ENCODE measurements at places on chromosomes 13 and 19.
A peak's percentile ranks its signal among the peaks of the same experiment; 100 is the strongest.

DNA sequence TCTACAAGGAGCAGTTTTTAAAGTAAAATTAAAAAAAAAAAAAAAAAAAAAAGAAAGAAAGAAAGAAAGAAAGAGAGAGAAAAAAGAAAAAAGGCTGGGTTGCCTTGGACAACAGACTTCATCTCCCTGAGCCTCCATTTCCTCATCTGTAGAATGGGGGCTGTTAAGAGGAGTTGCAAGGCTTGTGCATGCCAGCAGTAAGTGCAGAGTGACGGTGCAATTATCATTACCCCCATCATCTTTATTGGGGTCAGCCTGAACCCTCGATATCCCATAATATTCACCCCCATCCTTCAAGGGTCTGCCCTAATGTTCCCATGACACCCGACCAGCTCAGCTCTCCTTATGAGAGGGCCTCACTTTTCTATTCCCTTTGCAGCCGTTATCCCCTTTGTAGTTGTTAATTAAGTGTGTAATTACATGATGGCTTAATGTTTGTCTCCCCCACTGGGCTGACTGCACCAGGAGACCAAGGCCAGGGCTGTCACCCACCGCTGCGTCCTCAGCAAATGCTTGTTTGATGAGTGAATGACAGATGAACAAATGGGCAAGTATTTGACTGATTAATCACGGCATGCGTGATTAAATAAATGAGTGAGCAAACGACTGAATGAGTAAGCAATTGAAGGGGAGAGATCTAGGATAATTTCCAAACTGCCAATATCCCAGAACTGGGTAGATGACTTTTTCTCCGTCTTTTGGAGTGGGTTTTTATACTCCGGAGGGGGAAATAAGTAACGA is 10.1 kb downstream of the FOSB start:
- no peak for DNase-seq

- DNase-seq = no peak
Observed at GRCh38 chr19:38731654-38732301, 12.5 kb downstream of the CAPN12 start.

DNA sequence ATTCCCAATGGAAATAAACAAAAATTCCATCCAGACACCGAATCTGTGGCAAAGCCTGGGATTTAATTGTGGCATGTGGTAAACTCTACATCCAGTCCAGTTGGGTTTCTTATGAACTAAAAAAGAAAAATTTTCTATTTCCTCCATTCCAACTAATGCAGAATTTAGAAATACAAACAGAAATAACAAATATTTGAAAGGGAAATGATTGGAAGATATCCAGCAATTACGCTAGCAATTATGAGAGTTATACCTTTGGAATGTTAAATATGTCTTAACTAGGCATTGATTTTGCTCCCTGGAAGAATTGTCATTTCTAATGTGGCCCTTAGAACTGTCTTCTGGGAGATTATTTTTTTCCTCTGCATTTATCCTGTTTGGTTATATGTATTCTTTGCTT is 421.4 kb upstream of the KLHL1 start:
- no peak for DNase-seq

DNA sequence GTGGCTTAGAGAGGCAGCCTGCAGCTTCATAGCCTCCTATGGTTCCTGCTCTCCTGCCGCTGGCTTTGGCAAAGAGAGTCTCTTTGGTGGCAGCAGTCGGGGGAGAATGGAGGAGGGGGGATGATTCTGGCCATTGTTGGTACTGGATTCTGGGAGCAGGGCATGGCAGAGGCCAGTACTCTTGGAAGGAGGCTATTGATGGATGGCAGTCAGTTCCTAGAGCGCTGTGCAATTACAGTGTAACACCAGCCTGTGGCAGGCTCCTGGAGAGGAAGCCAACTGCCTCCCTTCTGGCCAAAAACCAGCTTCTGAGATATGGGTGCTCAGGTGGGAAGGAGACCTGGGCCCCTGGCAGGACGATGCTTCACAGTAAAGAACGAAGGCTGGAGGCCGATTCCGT is 47.9 kb upstream of the TMTC4 start:
- DNase-seq = no peak

GRCh38 chr19:2547033-2547680 is 71.2 kb downstream of the GADD45B start:
- DNase-seq = no peak

GRCh38 chr13:111217641-111218040 is 102.5 kb downstream of the ARHGEF7 start:
- no peak for DNase-seq

DNA sequence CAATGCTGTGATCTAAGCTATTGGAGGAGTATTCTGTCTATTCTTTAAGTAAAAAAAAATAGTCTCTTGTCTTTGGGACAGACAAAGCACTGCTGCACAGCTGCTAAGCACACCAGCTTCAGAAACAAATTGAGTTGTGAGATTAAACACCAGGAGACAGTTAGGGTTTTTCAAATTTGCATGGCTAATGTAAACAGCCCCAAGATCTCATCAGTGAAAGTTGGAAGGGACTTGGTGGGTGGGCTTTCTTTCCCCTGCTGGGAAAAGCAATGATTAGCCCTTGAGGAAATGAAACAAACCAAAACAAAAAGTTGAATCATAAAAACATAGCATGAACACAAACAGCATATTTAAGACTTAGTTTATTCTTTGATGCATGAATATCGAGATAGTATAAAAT is 143.6 kb upstream of the SLITRK1 start:
- DNase-seq = no peak

GRCh38 chr19:48962029-48962848 is 2.9 kb upstream of the FTL start:
- peak; percentile 78 for DNase-seq

DNA sequence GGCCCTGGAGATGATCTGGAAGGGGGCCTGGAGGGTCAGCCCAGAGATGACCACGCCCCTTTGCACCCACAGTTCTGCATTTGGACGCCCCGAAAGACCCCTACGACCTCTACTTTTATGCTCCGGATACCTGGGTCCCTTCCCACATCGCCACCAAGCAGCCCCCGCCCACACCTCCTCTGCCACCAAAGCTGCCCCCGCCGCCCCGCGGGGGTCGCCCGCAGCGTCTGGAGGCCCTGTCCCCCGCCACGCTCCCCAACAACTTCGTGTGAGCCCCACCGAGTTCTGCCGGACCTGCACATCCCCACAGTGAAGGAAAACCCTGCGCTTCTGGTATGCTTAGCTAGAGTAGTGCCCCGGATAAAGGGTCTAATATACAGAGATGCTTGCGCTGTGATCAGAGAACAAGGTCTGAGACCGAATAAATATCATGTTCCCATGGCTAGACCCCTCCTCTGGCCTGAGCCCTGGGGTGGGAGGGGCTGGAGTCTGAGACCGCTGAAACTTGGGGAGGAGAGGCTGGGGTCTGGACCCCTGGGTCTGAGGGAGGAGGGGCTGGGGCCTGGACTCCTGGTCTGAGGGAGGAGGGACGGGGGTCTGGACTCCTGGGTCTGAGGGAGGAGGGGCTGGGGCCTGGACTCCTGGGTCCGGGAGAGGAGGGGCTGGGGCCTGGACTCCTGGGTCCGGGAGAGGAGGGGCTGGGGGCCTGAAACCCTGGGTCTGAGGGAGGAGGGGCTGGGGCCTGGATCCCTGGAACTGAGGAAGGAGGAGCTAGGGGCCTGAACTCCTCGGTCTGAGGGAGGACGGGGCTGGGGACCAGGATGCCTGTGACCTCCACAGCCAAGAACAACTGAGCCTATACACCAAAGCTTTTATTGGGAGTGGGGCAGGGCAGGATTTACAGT is 3.6 kb downstream of the GFY start:
- DNase-seq = no peak

DNA sequence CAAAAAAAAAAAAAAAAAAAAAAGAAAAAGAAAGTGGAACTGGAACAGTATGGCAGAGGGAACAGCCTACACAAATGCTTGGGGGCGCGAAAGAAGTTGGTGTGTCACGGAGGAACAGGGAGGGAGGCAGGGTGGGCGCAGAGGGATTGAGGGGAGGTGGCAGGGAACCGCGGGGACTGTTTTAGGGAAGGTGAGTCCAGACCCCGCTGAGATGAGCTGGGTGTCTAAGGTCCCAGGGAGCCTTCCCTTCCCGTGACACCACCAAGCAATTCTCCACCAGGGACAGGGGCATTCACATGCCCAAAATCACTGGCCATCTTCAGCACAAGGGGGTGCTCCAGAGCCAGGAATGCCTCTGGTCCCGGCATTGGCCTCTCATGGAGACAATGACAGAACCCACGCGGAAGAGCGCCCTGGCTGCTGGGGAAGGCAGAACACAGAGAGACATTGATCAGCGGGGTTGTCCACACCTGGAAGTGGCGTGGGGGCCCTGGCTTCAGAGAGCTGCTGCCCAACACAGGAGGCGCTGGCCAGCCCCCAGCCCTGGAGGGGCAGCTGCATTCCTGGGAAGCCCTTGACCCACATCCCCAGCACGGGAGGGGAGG is 6.9 kb downstream of the PEAK3 start:
- DNase-seq = peak; percentile 67

DNA sequence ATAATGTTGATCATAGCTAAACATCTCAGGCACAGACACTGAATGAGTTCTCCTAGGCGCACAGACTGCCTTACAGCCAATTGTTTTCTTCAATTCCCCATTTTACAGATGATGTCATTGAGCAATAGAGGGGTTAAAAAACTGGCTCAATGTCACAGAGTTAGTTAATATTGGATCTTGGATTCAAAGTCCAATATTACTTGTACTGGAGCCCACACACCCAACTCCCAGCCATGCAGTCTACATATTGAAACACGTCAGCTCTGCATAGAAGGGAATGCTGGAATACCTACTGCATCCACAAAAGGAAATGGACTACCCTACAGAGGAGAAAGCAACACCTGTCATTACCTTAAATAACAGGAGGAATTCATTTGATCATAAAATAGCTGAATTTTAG is 76.1 kb upstream of the SLC15A1 start:
- no peak for DNase-seq

- DNase-seq = no peak
Observed at GRCh38 chr19:38283271-38283670, 18.9 kb downstream of the SPINT2 start.

GRCh38 chr13:48782429-48782840 is 128.7 kb downstream of the CYSLTR2 start:
- no peak for DNase-seq

GRCh38 chr13:44259045-44260027 is 114.3 kb upstream of the SERP2 start:
- DNase-seq = peak; percentile 48

DNA sequence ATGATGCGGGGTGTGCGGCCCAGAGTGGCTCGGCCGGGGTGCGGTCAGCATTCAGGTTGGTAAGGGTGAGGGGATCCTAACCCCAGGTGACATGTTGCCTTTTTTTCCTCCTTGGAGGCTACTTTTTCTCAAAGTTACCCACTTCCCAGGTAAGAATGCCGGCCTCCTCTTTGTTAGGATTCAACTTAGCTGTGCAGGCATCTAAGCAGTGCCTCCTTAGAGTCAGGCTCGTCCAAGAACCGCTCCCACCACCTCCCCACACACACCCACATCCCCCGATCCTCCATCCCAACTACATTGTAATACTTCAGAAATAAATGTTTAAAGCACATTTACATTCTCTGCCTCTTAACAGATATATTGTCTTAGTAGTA is 733 bp upstream of the ENOX1 start:
- no peak for DNase-seq

GRCh38 chr19:39053276-39054090 is 21.1 kb upstream of the FBXO27 start:
- no peak for DNase-seq

GRCh38 chr13:40315416-40316064 is 350.9 kb downstream of the FOXO1 start:
- DNase-seq = peak; percentile 60

DNA sequence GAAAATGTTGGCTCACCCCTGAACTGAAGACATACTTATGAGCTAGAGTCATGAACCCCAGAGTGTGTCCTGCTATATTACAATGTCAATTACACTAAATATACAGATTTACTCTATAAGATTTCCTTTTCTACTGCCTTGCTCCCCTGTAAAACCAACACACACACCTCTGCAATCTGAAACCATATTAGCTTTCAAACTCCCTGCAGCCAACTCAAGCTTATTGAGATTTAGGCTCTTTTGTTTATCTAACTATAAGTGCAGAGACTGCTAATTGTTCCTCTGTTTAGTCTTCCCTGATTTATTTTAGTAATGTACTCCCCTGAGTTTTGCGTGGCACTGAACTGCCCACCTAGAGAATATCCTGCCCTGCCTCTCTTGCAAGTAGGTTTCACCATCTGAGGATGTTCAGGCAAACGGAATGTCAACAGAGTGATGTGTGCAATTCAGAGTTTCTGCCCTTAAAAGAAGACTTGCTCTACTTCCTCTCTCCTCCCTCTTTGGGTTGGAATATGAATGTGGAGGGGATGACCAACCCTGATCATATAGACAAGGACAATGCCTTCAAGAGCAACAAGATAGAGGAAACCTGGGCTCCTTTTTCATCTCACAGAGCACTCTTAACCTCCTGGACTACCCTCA is 22.3 kb downstream of the FAM216B start:
- no peak for DNase-seq

- DNase-seq = no peak
Observed at GRCh38 chr13:94710881-94711560, 1.3 kb downstream of the SOX21 start.

- DNase-seq = no peak
Observed at GRCh38 chr19:32744555-32745325, 25.2 kb downstream of the TDRD12 start.

- no peak for DNase-seq
Observed at GRCh38 chr13:67033170-67033569, 197.0 kb downstream of the PCDH9 start.

- no peak for DNase-seq
Observed at GRCh38 chr13:113152984-113153809, 5.3 kb upstream of the PROZ start.

GRCh38 chr13:98577836-98578285 is 954 bp upstream of the STK24 start:
- no peak for DNase-seq

DNA sequence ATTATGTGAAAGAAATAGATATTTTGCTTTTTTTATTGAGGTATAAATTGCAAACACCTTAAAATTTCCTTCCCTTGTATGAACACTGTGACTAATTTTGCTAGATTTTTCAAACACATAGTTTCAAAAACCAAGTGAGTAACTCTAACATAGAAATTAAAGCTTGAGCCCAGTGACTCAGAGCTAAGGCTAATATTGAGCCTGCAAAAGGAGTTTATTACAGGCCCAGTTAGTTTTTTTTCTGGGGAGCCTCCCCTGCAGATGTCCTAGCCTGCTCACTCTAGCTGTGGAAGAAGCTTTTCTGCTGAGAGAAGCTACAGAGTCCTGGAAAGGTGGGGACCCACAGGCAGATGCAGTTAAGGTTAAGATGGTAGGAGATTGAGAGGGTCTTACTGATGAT is 3.4 kb downstream of the ZNF430 start:
- DNase-seq = no peak

- no peak for DNase-seq
Observed at GRCh38 chr13:77475345-77476084, 60.0 kb upstream of the SCEL start.

Measured in activated CD8-positive, alpha-beta T cell treated with anti-CD3 and anti-CD28 coated beads, Interleukin-2, amount 10 ng/mL, durations not matched to agents 7 days and 5 days (primary cell).